GM13976 (cell line): ENCODE measurements at places on chromosomes 7 and 10.
A peak's percentile ranks its signal among the peaks of the same experiment; 100 is the strongest.

DNA sequence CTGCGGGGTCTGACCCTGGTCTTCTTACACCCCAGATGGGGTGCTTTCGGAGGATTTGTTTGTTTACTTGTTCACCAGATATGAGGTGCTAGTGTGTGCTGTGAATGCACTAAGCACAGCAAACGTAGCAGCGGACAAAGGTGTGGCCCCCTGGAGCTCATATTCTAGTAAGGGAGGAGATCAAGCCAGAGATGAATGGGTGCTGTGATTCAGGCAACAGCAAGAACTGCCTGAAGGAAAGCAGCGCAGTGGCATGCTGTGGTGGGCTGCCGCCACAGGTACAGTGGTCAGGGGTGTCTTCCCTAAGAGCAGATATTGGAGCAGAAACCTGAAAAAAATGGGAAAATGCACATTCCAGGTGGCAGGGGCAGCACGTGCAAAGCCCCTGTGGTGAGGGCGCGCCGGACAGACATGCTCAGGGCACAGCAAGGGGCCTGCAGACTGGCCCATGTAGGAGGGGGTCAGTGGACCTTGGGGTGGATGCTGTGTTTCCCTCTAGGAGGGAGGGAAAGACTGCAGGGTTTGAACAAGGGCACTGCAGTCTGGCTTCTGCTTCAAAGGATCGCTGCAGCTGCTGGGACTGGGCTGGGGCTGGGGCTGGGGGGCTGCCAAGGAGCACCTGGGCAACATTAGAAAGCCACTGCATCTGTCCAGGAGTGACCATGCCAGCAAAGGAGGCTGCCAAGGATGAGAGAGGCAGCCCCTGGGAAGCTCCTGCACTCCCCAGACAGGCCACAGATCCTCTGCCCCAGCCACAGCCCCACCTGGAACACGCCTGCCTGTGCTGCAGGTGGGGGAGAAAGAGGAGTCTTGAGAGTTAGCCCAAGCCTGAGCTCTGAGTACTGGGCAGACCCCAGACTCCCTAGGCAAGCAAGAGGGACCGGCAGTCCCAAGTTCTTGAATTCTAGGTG, 927 bp upstream of the DEPP1 start:
- DNase-seq: no peak

GRCh38 chr10:12645449-12645848, 296.1 kb downstream of the CAMK1D start:
- no peak for DNase-seq

GRCh38 chr10:87658321-87658795, 1.3 kb upstream of the PAPSS2 start:
- DNase-seq: no peak

GRCh38 chr7:26101361-26102151, 50.4 kb upstream of the NFE2L3 start:
- no peak for DNase-seq

GRCh38 chr7:34823650-34824258, 165.7 kb downstream of the NPSR1 start:
- DNase-seq: peak; percentile 63

GRCh38 chr10:30378201-30378995, 29.3 kb upstream of the MTPAP start:
- DNase-seq: no peak

GRCh38 chr7:142752376-142753225, 3.3 kb downstream of the PRSS1 start:
- no peak for DNase-seq

- no peak for DNase-seq
Measured at GRCh38 chr10:597976-598375, 91.5 kb downstream of the DIP2C start.

- DNase-seq: no peak
Measured at GRCh38 chr7:155580367-155580766, 34.0 kb upstream of the CNPY1 start.

GRCh38 chr10:76969366-76969948, 668.2 kb downstream of the KCNMA1 start:
- DNase-seq: no peak

DNA sequence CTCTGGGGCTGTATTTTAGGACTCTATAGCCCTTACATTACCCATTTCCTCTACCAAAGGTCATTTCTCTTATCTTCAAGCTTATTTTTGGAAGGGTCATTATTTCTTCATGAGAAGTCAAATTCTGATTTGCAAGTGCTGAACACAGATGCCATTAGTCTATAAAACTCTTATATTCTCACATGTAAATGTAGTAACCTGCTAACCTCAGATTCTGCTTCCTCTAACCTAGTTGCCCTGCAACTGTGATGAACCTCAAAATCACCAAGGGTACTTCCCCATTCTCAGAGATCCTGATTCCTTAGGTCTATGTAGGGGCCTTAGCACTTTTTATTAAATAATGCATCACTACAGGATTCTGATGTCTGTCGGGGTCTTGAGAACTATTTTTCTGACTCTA, 6.3 kb downstream of the FAS start:
- DNase-seq: no peak

DNA sequence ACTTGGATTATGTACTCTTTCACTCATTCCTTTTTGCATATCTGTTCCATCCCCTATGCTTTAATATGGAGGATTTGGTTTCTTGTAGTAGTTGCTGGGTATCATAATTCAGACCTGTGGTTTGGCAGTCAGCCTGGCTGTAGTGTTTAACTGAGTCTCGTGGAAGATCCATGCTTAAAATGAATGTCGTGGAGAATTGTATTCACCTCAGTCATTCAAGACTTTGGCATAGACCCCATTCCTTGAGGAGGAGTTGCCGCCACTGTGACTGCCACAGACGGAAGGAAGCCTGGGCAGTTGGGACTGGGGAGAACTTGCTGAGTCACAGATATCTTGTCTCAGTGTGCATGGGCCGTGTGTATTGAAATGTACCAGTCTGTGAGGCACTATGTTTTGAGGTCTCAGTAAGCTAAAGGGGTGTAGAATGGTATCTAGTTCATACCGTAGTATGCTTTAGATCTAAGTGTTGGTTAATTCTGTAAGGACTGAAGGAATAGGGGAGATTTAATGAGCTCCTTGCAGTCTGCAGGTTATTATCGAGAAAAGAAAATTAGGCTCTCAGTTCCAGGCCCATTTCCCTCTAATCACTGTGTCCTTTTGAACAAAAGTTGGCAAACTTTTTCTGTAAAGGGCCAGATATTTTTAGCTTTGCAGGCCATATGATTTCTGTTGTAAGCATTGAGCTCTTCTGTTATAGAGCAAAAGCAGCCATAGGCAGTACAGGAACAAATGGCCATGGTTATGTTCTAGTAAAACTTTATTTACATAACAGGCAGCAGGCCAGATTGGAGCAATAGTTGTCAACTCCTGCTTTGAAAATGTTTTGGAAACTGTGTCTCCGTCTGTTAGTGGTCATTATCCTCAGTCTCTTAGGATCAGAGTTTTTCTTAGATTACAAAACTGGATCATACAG, 76.8 kb downstream of the TPST1 start:
- no peak for DNase-seq

GRCh38 chr10:19816411-19817230, at the start of gene PLXDC2:
Gene PLXDC2, plus strand, starts transcription at chr10:19816432.
- peak; percentile 29 for DNase-seq

GRCh38 chr7:29288181-29289091, 93.9 kb downstream of the CHN2 start:
- DNase-seq: no peak
